ENCODE measurements at places on chromosomes 7 and 10. TPM values are rescaled to one million over a fixed set of nuclear protein-coding genes. Genes with fewer than 3 reads are reported as not detected.
A peak's percentile ranks its signal among the peaks of the same experiment; 100 is the strongest.

Gene CYP3A7
- total RNA-seq: 0.18 TPM

Gene FFAR4
- not detected for total RNA-seq

Gene OIT3
- total RNA-seq: 5.5 TPM

Gene SND1
- 375 TPM for total RNA-seq

GRCh38 chr10:122500194-122500593 is 38.8 kb downstream of the HTRA1 start:
- DNase-seq: no peak

- no peak for DNase-seq
These were observed 4.9 kb upstream of the TCAF1 start for GRCh38 chr7:143906895-143907294.

DNA sequence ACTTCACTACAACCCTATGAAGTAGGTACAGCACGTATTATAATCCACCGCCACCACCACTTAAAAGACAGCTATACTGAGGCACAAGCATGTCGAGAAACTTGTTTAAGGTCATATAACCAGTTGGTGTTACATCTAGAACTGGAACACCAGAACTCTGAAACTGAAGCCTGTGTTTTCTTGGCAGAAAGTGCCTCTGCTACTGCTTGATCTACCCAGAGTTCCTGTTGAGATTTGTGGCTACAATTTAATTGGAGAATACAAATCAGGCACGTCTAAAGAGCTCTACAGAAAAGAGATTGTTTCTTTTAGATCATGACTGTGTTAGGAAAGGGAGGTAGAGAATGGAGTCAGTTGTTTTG is 4.3 kb upstream of the ADD3 start:
- DNase-seq: no peak

DNA sequence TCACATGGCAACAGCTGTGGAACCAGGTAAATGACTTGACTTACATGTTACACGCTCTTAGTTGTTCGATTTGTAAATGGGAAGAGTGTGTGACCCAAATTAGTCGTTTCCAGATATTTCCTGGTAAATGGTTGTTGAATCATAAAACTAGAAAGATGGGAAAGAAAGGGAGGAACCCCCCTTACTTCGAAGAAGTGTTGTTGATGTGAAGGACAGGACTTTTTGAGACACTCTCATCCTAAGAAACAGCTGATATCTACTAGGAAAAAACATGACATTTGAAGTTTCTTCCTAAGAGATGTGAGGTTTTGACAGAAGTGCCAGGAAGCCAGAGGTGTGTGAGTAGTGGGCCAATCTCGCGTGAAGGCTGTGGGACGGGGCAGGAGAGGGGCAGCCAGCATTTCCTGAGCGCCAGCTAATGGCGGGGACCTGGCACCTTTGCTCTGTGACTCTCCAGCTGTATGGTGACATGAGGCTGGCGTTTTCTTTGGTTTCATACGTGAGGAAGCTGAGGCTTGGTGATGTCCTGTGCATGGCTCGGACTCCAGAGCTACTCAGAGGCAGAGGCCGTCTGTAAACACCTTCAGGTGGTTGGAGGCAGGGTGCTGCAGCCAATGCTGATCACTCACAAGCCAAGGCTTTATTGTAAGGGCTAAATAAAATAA is 53.7 kb downstream of the IKZF1 start:
- DNase-seq: no peak

- DNase-seq: peak; percentile 35
These were observed at the start of gene ECHDC3 for GRCh38 chr10:11742009-11742778. TSS of gene ECHDC3 (plus strand) at chr10:11742382. CDS start at chr10:11742577, 195 bp downstream.

GRCh38 chr7:82015751-82016150 is 245.9 kb upstream of the HGF start:
- no peak for DNase-seq

- no peak for DNase-seq
These were observed 22.6 kb downstream of the POLL start for GRCh38 chr10:101565370-101565900.

Gene ZC3HAV1L
- 12.4 TPM for total RNA-seq

- DNase-seq: no peak
These were observed 6.2 kb downstream of the WNT8B start for GRCh38 chr10:100468978-100469377.

- DNase-seq: no peak
These were observed 244.8 kb downstream of the KCNMA1 start for GRCh38 chr10:77392851-77393250.

Gene NPFFR1
- not detected for total RNA-seq

Gene STAG3
- total RNA-seq: 1.9 TPM

- DNase-seq: no peak
These were observed 18.5 kb downstream of the STRIP2 start for GRCh38 chr7:129452589-129453231.

DNA sequence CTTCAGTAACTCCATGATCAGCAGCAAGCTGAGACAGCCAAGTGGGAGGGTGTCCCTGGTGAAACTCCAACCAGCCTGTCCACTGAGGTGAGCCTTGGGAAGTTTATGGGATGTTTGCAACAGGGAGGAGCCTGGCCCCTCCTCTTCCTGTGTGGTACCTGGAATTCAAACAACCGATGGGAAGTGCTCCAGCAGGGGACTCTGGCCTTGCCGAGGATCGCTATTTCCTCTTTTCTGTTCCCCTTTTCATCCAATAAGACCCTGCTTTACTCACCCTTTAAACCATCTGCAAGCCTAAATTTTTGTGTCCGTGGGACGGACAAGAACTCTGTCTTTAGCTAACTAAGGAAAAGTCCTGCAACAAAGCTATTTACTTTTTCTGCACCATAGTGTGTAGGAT is 491.1 kb upstream of the ZMIZ1 start:
- DNase-seq: no peak

GRCh38 chr7:151520419-151521261 is 945 bp upstream of the RHEB start:
- DNase-seq: peak; percentile 28

All from endothelial cell (in vitro differentiated cells).